ENCODE measurements at places on chromosomes 7 and 10.

DNA sequence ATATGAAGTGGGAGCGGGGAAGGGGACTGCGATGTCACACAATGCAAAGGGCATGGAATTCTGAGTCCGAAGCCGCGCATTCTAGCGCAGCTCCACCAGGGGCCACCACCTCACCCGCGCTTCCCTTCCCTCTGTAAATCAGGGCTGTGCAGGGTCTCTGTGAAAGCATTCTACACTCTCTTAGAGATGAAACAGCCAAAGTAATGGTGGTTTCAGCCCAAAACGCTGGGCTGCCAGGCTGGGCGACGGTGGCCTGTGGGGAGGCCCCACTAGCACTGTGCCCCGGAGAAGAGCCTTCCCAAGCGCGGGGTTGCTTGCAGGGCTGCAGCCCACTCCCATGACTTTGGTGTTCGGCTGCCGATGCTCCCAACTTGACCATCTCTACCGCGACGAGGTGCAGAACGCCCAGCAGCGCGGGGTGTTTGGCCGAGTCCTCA lies 11.4 kb downstream of the ATG9B start:
- no peak for DNase-seq

GRCh38 chr7:131026297-131027000 lies 292.4 kb upstream of the KLF14 start:
- DNase-seq: no peak

DNA sequence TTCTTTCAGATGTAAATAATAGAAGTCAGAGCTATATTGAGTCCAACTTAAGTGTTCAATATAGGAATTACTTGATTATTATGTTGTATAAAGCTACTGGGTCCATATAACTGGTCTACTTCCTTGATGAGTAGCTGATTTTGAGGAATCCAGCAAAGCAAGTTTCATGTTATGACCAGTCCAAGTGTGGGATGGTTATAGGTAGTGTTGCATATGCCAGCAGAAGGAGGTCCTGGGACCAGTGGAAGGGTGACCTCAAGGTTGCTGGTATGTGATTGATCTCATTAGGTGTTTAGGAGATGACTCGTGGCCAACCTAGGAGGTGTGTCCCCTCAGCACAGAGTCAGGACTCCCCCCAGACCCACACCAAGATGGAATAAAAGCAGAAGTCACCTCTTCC lies 551.5 kb downstream of the KCNMA1 start:
- no peak for DNase-seq

GRCh38 chr10:33534416-33534815 lies 199.9 kb upstream of the NRP1 start:
- DNase-seq: no peak

DNA sequence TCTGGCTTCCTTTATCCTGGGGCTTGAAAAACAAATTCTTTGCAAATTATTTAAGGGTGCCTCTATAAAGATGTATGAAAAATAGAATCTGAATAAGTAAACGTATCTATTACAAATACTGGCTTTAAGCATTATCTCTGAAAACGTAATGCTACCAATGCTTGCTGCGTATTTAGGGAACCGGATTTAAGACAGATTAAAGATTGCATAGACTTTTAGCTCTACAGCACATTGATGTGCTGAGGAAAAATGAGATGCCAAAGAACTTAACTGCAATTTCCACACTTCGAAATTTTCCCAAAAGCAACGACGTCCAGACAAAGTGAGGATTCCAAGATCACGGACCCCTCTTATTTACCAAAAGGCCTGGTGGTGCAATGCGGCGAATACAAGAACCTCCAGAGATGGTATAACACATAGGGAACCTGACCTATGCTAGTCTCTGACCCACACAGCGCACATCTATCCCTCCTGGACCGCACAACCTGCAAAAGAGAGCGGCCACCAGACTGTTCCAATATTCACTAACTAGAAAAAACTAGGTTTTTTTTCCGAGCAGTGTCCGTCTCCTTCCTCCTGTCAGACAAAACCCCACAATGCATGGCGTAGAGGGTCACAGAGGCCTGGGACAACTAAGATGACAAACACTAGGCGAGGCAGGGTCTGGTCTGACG lies 34.3 kb upstream of the PHF14 start:
- DNase-seq: no peak

DNA sequence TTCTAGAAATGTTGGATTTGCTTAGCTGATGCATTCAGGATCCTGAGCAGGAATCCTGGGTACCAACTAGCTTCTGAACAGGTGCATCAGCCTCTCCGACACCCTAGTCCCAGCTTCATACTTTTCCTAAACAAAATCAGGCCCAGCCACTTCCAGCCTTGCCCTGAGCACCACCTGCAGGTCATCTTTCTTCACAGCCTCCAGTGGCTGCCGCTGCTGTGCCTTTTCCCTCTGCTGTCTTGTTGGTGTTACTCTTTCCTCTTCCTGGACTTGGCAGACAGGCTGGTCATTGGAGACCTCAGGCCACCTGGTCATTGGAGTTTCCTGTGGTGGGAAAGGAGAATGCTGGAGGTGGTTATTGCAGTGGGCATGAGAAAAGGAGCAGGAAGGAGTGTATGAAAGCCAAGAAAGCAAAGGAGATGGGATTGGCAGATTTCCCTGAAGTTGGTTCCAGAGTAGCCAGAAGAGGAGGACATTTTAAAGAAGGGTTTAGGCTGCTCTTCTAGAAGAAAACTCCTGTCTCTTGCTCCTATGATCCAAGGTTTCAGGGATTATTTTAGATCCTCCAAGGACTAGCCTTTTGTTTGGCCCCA lies 48.2 kb upstream of the NFKB2 start:
- DNase-seq: no peak

DNA sequence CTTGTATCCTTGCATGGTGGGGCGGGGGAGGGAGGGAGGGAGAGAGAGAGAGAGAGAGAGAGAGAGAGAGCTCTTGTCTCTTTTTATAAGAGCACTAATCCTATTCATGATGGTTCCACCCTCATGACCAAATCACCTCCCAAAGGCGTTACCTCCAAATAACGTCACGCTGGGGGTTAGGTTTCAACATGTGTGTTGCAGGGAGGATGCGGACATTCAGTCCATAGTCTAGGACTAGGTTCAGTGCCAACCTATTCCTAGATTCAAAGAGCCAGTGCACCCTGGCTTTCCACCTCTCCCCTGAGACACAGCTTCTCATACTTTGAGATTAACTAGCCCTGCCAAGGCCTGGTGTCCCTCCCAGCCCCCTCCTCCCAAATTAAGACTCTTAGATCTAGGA lies 123.0 kb downstream of the GRK5 start:
- DNase-seq: no peak

DNA sequence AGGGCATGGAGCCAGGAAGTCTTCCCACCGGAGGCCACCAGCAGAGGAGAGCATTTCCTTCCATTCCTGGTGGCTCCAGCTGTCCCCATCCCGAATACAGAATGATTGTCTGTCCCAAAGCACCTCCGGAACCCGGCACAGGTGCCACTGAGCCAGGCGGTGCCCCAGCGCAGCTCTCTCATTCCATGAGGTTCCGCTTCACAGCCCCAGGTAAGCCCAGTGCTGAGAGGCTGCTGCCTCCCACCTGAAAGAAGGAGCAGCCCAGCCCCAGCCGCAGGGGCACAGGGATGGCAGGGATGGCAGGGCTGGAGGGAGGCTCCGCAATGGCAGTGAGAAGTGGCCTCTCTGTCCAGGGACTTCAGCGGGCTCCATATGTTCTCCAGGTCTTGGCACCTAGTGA lies 162.1 kb upstream of the TCERG1L start:
- DNase-seq: no peak

- no peak for DNase-seq
Measured at GRCh38 chr7:74418076-74418475, 35.6 kb upstream of the GTF2IRD1 start.

DNA sequence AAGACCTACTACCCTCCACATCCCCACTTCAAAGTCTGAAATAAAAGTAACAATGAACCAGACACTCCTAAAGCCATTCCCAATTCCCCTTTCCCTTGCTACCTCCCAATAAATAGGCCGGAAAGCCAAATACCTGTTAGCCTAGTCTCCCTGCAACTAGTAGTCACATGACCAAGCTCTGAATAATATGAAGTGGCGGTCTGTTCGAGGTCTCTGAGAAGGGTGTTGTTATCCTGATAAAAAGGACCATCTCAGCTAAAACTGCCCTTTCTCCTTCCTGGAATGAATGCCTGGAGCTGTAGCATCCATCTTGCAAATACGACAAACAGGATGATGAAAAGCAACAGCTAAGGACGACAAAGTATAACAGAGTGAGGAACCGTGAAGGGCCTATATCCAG lies 6.0 kb downstream of the KIF5B start:
- no peak for DNase-seq

DNA sequence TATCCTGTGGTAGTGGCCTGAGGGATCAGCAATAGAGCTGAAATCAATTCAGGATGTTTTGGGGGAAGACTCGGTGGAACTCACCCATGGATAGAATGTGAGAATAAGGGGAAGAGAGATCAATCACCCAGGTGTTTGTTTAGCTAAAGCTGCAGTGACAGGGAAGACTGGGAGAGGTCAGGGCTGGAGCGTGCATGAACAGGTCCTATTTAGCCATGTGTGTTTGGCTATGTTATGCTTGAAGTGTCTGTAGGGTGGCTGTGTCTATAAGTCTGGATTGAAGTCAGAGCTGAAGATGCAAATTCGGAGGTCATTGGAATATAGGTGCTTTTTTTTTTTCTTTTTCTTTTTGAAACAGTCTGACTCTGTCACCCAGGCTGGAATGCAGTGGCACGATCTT lies 4.6 kb downstream of the ATP6V1F start:
- no peak for DNase-seq

DNA sequence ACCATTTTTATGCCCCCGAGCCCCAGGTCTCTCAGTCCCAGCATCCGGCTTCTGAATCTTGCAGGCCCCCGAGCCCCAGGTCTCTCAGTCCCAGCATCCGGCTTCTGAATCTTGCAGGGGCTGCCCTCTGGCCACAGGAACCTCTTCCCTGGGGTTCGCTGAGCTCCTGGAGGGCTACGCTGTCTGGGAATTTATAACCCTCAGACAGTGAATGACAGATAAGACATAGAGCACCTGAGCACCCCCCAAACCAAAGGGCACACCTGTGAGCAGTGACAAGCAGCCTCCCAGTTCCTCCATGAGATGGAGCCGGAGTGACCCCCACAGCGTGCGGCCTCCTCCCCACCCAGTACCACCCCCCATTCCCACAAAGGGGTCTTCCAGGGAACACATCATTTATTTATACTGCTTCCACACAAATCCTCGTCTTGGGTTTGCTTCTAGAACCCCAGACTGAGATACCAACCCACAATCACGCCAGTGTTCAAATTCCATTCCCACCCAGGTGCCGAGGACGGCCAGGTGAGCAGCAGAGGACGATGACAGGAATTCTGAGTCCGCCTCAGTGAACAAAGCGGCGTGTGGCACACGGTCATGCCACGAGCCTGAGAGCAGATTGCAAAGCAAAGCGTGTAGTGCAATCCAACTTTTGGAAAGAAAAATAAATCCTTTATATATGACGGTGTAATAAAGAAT lies 57.7 kb upstream of the FAM20C start:
- no peak for DNase-seq

DNA sequence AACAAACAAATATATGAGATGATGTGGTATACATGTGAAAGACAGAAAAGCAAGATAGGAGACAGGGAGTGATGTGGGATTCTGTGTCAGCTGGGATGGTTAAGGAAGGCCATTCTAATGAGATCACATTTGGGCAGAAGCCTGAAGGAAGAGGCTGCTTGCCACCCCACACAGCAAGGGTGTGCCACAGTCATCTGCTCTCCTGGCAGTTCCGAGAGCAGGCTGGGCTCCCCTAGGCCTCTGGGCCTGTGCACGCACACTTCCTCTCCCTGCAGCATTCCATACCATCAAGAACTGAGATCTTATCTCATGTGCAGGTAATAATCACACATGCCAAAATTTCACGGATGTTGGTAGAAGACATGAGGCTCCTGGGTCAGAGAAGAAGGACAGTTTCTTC lies 43.1 kb downstream of the SYPL1 start:
- DNase-seq: no peak

GRCh38 chr7:79403451-79403850 lies 50.0 kb downstream of the MAGI2 start:
- no peak for DNase-seq

- DNase-seq: no peak
Measured at GRCh38 chr10:114206902-114207301, 27.7 kb downstream of the TDRD1 start.

- DNase-seq: no peak
Measured at GRCh38 chr10:48417374-48417773, 110.9 kb downstream of the MAPK8 start.

DNA sequence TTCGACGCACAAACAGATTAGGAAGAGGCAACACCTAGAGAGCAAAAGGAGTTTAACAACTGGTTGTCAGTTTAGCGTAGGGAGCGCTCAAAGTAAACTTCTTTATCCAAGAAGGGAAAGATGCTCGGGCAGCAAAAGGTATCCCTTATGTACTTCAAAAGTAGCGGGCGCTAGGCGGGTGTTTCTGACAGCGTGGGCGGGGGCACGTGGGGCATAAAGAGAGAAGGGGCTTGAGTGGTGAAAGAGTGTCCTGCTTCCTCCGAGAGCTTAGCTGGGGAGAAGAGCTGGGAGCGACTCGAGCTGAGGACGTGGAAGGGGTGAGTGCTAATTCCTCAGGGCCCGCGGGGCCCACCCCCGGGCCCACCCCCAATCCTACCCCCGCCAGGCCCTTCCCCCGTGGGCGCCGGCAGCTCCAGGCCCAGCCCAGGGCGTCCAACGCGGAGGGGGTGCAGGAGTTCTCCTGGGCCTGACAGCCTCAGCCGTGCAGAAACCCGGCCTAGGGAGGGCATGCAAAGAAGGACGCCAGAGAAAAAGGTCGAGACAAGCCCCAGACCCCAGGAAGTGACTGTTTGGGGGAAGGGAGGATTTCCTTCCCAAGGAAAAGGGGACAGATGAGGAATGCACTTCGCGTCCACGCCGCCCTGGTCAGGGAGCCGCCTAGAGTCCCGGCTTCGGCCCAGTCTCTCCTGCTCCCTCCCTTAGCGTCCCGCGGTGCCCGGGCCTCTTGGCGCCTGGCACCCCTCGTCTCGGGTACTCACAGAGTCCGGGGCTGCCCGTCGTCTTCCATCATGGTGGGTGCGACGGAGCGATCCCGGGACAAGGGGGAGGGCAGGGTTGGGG lies 868 bp downstream of the TIAL1 start:
- DNase-seq: no peak

DNA sequence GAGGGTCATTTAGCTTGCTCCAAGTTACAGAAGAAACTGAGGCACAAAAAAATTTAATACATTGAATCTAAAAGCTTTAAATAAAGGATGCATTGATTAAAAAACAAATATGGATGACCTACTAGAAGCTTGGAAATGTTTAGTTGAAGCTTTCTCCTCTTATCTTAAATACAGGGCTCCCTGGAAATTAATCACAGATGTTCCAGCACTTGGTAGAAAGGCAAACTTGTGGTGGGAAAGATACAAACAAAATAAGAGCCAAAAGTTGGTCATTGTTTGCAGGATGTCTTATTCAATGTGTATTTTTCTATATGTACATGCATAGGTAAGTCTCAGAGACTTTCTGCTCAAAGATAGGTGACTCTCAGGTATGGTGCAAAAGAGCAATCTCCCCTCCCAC lies 40.7 kb upstream of the LYZL1 start:
- DNase-seq: no peak
